ENCODE measurements at places on chromosomes 5 and 9. TPM values are rescaled to one million over a fixed set of nuclear protein-coding genes. Genes with fewer than 3 reads are reported as not detected.

The ASPN gene
- total RNA-seq, result not detected

The RFESD gene
- total RNA-seq, result 3.3 TPM

The TUSC1 gene
- total RNA-seq, result not detected

The FAXDC2 gene
- total RNA-seq, result 9.6 TPM

The ELAVL2 gene
- total RNA-seq, result 25.9 TPM

The PCDHGA2 gene
- not detected for total RNA-seq

The IFNA2 gene
- total RNA-seq, result not detected

GRCh38 chr5:159899067-159900049, 16.9 kb upstream of the ADRA1B start:
- DNase-seq, result no peak

GRCh38 chr5:151692312-151692711, 5.6 kb upstream of the SPARC start:
- no peak for DNase-seq

DNA sequence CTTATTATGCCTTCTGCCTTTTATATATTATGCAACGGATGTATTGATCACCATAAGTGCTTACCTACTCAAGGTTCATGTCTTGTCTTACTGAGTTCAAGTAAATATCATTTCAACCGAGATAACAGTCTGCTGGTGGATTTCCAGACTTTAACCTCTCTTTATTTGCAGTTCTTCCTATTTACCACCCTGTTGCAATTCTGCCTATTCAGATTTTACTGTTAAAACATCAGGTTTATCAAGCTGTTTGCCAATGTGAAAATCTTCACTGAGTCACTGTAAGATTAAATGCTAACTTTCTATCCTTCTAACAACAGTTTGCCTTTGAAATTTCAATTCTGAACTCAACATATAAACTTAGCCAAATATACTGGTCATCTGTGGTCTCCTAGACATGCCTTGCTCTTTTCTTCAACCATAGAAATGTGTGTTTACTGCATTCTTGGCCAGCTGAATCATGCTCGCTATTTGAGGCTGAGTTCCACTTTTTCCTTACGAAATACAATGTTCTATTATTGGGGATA, 471.7 kb upstream of the RORB start:
- no peak for DNase-seq

GRCh38 chr5:170542691-170543293, 39.0 kb downstream of the KCNIP1 start:
- DNase-seq, result no peak

GRCh38 chr5:137695651-137696428, 40.0 kb downstream of the KLHL3 start:
- DNase-seq, result peak; percentile 37

- DNase-seq, result no peak
Measured at GRCh38 chr5:122341087-122341486, 29.1 kb downstream of the SNCAIP start.

DNA sequence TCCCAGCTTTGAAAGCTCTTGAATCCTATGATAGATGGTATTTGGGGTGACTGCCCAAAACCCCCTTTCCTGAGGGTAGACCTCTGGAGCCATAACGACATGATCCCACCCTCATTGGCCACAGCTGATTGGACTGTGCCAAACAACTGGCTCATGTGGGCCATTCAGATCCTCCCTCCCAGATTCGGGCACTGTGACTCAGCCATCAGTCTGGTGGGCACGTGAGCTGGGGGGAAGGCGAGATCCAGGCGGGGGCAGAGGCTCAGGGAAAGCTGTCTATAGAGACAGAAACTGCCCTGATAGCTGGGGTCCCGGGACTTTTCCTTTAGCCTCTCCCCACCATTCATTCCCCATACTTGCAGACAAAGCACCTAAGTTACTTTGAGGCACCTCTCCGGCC, 15.1 kb upstream of the NCS1 start:
- DNase-seq, result no peak

GRCh38 chr5:38642189-38642911, 85.9 kb upstream of the LIFR start:
- DNase-seq, result no peak

GRCh38 chr5:96633820-96634219, 28.4 kb upstream of the CAST start:
- DNase-seq, result no peak

DNA sequence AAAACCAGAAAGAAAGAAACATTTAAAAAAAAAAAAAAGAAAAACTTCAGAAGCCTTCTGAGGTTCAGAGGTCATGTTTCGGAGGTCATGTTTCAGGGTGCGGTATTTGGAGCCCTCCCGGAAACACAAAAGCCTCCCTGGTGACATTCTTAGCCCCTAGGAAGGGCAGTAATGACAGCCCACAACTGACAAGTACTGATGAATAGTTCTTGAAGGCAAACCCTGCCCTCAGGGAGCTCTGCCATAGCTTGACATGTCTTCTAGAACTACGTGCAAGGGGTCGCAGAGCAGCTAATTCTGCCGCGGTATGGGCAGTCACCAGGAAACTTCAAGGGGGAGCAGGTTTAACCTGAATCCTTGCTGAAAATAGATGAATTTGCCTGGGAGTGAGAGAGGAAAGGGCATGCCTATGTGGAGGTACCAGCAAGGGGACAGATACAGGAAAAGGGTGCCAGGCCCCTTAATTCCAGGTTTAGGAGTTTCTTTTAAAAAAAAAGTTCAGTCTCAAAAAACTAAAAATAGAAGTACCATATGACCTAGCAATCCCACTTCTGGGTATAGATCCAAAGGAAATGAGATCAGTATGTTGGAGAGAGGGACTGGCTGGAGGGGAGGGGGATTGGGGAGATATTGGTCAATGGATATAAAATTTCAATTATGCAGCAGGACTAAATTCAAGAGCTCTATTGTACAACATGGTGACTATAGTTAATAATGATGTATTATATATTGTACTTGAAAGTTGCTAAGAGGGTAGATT, 98.4 kb downstream of the C9orf152 start:
- no peak for DNase-seq

GRCh38 chr5:142584891-142585290, 101.0 kb downstream of the FGF1 start:
- DNase-seq, result no peak

DNA sequence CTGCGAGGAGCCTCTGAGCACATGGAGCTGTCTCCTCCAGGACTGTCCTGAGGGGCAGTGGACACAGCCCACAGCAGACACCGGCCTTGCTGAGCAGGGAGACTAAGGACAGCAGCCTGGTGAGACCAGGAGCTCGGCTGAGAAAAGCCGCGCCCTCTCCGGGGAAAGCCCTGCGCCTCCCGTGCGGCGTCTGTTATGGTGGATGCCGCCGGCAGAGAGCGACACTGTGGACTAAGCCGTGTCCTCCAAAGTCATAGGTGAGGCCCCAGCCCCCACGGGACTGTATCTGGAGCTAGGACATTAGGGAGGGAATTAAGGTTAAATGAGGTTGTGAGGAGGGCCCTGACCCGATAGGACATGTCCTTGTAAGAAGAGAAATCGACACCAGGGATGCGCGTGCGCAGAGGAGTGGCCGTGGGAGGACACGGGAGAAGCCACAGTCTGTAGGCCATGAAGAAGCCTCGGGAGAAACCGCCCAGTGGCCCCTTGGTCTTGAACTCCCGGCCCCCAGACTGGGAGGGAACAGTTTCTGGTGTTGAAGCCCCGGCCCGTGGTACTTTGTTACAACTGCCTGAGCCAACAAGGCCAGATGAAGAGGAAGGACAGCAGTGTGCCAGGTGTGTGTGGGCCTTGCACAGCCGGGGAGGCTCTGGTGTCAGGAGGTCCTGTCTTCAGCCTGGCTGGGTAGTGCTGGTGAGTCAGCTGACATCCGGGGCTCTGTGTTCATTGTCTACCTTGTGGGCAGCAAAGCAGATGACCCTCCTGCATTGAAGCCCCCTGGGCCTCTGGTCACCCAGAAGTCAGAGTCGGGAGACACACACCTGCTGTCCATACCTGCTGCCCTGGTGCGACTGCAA, 22.1 kb downstream of the MRPL36 start:
- no peak for DNase-seq

DNA sequence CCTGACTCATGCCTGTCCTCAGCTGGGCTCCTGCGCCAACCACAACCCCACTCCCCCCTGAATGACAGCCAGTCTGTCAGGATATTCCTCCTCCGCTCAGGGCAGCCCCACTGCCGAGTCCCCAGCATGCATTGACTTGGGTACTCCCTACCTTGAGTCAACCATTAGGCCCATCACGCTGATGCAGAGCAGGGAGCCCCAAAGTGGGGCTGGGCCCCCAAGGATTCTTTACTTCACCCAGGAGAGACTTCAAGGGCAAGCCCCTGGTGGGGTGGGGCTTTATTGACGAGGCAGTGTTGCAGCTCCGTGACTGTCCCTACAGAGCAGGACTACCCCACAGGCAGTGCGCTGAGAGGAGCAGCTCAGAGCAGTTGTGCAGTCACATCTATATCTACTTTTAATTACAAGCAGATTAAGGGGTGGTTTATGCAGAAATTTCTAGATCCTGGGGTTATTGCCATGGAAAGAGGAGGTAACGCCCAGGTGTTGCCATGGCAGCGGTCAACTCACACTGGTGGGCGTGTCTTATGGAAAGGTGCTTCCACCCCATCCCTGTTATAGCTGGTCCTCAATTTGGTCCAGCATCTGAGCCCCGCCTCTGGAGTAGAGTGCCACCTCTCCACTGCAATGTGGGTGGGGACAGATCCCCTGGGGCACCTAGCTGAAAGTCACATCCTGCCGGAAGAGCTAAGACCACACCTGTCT, 32.1 kb upstream of the FCN1 start:
- DNase-seq, result no peak

- DNase-seq, result no peak
Measured at GRCh38 chr5:19104948-19105347, 883.1 kb downstream of the CDH18 start.

DNA sequence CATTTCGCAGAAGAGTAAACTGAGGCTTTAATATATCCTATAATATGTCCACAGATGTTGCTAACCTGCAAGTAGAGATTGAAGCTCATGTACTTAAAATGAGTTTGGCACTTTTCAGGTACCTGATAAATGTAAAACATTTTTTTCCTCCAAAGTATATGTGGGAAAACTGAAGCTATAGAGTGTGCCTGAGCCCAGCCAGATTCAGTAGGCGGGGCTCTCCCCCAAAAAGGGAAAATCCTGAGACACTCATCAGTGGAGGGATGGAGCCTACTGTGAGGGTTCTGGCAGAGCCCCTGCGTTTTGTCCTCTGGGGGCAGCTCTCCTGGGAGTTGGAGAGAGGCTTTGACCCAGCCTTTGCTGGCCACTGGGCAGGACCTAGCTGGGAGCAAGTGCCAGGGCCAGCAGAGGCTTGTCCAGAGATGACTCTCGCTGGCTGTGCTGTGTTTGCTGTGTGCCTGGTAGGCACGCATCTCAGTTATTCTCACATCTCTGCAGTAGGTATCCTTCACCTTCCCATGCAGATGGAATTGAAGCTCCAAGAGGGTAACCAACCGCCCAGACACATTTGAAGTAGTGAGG, 81.1 kb upstream of the SPRY4 start:
- DNase-seq, result peak; percentile 50

All from H7 (cell line).